Activated CD8-positive, alpha-beta T cell treated with anti-CD3 and anti-CD28 coated beads for 36 hours (primary cell): ENCODE measurements at places on chromosomes 7 and 10. TPM values are rescaled to one million over a fixed set of nuclear protein-coding genes. Genes with fewer than 3 reads are reported as not detected.

NCF1 gene
- 2.2 TPM for total RNA-seq

SEMA3D gene
- total RNA-seq: not detected

GPRIN2 gene
- not detected for total RNA-seq

CPEB3 gene
- 1.8 TPM for total RNA-seq

HEPACAM2 gene
- total RNA-seq: not detected

ENTPD1 gene
- total RNA-seq: 4.4 TPM

- no peak overlapping the region for H3K27ac ChIP-seq
- no peaks in the 10 kb centered on the region for H3K36me3 ChIP-seq
- H3K4me3 ChIP-seq: no peak overlapping the region
Observed at GRCh38 chr7:8205537-8205936, 56.4 kb downstream of the ICA1 start.

GRCh38 chr10:91642831-91643692 is 10.2 kb upstream of the PPP1R3C start:
- no peak overlapping the region for H3K27ac ChIP-seq
- H3K4me3 ChIP-seq: no peak overlapping the region
- DNase-seq: no peak
- no peaks in the 10 kb centered on the region for H3K36me3 ChIP-seq

- no peak overlapping the region for H3K4me3 ChIP-seq
- peaks cover 41% of the 10 kb centered on the region for H3K4me1 ChIP-seq
- no peaks in the 10 kb centered on the region for H3K27me3 ChIP-seq
- no peak for DNase-seq
- no peak overlapping the region for H3K27ac ChIP-seq
Observed at GRCh38 chr7:3005257-3005656, 38.4 kb downstream of the CARD11 start.

DNA sequence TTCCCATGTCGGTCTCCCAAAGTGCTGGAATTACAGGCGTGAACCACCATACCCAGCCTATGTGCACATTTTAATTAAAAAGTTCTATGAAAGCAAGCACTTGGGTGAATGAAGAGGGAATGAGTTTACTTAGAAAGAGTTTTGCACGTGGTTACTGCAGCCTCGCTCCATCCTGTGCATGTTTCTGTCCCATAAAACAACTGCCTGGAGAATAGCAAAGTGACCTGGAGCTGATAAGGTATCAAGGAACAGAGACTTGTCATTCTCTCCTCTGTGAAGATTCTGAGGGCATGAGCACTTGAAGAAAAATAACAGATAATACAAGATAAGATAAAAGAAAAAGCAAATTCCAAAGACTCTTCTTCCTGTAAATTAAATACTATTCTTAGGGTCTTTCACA is 112.2 kb upstream of the JCAD start:
- DNase-seq: no peak
- H3K4me3 ChIP-seq: no peak overlapping the region
- no peak overlapping the region for H3K27ac ChIP-seq
- no peaks in the 10 kb centered on the region for H3K36me3 ChIP-seq

DNA sequence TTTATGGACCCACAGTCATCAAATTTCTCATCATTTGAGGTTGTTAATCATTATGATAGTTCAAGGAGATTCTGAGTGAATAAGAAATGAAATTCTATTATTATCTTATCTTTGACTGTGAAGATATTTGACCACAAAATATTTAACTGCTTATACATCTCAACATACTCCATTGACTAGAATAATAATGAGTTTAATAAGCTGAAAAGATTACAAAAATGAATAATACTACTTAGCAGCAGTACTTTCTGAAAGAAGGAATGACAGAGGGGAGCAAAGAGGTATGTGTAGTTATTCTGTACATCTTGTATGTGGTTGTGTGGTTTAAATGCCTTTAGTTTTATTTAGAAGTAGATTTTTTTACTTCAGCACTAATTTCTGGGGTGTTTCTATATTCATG is 214.2 kb downstream of the PRKG1 start:
- H3K36me3 ChIP-seq: no peaks in the 10 kb centered on the region
- H3K27ac ChIP-seq: no peak overlapping the region
- no peak for DNase-seq
- no peaks in the 10 kb centered on the region for H3K4me1 ChIP-seq

DNA sequence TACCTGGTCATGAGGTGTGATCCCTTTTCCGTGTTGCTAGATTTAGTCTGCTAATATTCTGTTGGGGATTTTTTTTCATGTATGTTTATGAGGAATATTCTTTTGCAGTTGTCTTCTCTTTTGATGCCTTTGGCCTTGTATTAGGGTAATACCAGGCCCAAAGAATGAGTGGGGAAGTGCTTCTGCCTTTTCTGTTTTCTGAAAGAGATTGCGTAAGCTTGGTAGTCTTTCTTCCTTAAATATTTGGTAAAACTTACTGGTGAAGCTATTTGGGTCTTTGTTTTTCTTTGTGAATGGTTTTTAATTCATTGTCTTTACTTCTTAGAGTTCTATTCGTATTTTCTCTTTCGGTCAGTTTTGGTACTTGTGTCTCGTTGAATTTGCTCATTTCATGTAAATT is 51.1 kb downstream of the SHH start:
- peaks cover 66% of the 10 kb centered on the region for H3K36me3 ChIP-seq
- H3K27me3 ChIP-seq: no peaks in the 10 kb centered on the region
- H3K4me3 ChIP-seq: no peak overlapping the region
- H3K27ac ChIP-seq: peak overlapping the region; percentile 58

DNA sequence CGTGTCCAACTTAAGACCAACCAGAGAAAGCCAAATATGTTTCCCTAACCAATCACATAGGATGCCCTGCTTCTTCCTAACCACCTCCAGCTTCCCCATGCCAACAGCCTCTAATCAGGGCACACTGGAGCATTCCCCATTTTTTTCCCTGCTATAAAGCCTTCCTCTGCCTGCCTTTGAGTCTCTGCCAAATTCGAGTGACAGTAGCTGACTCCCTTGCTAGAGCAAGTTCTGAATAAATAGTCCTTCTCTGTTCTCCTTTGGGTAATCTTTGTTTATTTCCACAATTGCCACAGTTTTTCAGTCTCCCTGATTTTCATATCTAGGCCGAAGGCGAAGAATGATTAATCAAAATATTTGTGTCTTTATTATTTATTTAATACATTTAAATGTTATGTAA is 96.7 kb downstream of the ANLN start:
- DNase-seq: no peak
- no peaks in the 10 kb centered on the region for H3K27me3 ChIP-seq
- H3K27ac ChIP-seq: no peak overlapping the region

GRCh38 chr10:119499677-119500002 is 42.9 kb downstream of the RGS10 start:
- DNase-seq: no peak
- peak overlapping the region; percentile 98 for H3K27ac ChIP-seq
- peaks cover 68% of the 10 kb centered on the region for H3K36me3 ChIP-seq
- peaks cover 94% of the 10 kb centered on the region for H3K4me1 ChIP-seq
- no peaks in the 10 kb centered on the region for H3K27me3 ChIP-seq

DNA sequence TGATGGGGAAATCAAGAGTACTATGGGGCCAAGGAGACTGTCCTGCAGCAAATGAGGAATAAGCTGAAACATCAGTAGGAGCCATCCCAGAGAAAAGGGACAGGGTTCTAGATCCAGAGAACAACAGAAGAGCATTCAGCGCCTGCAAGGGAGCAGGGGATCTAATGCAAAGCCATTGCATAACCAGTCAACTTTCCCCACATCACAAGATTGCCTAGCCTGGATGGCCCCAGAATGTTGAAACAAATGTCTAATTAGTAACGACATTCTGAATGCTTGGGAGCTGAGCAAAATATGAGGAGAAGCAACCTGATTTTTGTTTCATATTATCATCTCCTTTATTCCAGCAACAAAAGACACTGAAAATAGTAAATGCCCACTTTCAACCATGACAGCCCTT is 2.7 kb upstream of the MPP7 start:
- no peak for DNase-seq
- peaks cover 29% of the 10 kb centered on the region for H3K4me1 ChIP-seq
- H3K4me3 ChIP-seq: no peak overlapping the region
- no peak overlapping the region for H3K27ac ChIP-seq

- peaks cover 30% of the 10 kb centered on the region for H3K4me1 ChIP-seq
- H3K27me3 ChIP-seq: no peaks in the 10 kb centered on the region
- H3K36me3 ChIP-seq: no peaks in the 10 kb centered on the region
- H3K4me3 ChIP-seq: no peak overlapping the region
- H3K27ac ChIP-seq: no peak overlapping the region
Observed at GRCh38 chr7:117068511-117069145, 115.3 kb downstream of the ST7 start.

- no peak overlapping the region for H3K27ac ChIP-seq
- no peaks in the 10 kb centered on the region for H3K4me1 ChIP-seq
- peaks cover 12% of the 10 kb centered on the region for H3K27me3 ChIP-seq
- no peak overlapping the region for H3K4me3 ChIP-seq
- H3K36me3 ChIP-seq: no peaks in the 10 kb centered on the region
Observed at GRCh38 chr10:132974249-132974796, 32.0 kb upstream of the CFAP46 start.

- no peak for DNase-seq
- H3K27ac ChIP-seq: no peak overlapping the region
- peaks cover 1% of the 10 kb centered on the region for H3K36me3 ChIP-seq
Observed at GRCh38 chr10:35262436-35262835, 73.9 kb upstream of the CCNY start.

DNA sequence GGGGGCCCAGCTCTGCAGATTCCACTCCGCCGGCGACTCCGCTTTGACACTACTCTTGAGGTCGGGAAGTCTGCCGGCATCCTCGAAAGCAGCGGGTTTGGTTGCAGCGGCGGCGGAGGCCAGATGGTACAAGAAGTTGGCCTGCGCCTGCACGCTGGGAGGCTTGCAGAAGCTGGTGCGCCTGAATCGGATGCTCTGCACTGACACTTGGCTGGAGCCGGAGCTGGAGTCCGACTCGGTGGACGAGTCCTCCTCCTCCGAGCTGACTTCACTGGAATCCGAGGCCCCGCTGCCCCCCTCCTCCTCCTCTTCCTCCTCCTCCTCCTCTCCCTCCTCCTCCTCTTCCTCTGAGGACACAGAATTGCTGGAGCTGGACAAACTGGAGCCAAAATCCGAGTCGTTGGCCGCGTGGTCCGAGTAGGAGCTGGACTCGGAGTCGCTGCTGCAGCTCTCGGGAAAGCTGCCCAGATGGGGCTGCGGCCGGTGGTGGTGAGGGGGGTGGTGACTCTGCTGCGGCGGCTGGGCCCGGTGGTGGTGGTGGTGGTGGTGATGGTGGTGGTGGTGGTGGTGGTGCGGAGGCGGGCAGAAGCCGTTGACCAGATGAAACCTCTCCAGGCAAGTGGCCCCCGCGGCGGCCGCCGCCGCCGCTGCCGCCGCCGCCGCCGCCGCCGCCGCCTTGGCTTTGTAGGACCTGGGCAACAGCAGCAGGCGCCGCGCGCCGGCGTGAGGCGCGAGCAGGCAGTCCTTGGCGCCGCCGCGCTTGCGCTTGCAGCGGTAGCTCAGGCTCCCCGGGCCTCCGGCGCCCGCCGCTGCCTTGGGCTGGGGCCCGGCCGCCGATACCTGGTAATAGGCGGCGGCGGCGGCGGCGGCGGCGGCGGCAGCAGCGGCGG is 9.0 kb downstream of the SKIDA1 start:
- peaks cover 73% of the 10 kb centered on the region for H3K27me3 ChIP-seq
- peaks cover 34% of the 10 kb centered on the region for H3K4me1 ChIP-seq
- DNase-seq: peak; percentile 59
- no peaks in the 10 kb centered on the region for H3K36me3 ChIP-seq
- peak overlapping the region; percentile 80 for H3K4me3 ChIP-seq
- H3K27ac ChIP-seq: no peak overlapping the region

DNA sequence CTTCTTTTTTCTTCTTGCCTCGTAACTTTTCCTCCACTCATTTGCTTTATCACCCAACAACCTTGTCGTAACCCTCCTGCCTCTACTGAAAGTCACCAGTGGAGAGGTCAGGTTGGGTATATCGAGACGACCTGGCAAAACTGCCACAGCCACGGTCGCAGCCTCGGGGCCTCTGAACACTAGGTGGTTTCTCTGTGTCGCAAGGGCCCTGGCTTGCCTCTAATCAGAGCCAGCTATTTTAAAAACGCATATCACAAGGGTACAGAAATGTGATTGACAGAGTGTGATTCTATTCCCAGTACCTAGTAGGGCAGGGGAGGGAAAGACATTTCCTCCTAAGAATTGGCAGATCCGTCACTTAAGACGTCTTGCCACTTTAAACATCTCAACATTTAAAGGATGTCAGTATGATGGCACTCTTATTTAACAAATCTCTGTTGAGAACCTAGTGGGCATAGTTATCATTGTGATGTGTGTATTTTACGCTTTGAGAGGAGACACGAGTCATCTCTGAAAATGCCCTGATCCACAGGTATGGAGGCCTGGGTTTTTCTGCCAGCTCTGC is 197.5 kb downstream of the ARHGAP21 start:
- H3K4me3 ChIP-seq: no peak overlapping the region
- H3K36me3 ChIP-seq: no peaks in the 10 kb centered on the region
- H3K27ac ChIP-seq: no peak overlapping the region

- no peak overlapping the region for H3K4me3 ChIP-seq
- no peaks in the 10 kb centered on the region for H3K4me1 ChIP-seq
- no peak for DNase-seq
- no peaks in the 10 kb centered on the region for H3K27me3 ChIP-seq
Observed at GRCh38 chr10:71262817-71263216, 50.4 kb downstream of the UNC5B start.

- no peaks in the 10 kb centered on the region for H3K36me3 ChIP-seq
- no peak overlapping the region for H3K4me3 ChIP-seq
- H3K4me1 ChIP-seq: no peaks in the 10 kb centered on the region
Observed at GRCh38 chr10:61669161-61669725, 6.5 kb downstream of the CABCOCO1 start.
